ENCODE measurements at places on chromosomes 11 and 22.

GRCh38 chr11:102553835-102554282 is 23.3 kb upstream of the MMP7 start:
- DNase-seq, result no peak

GRCh38 chr11:117226388-117227385 is 5.2 kb downstream of the PCSK7 start:
- peak; percentile 90 for DNase-seq

- no peak for DNase-seq
Observed at GRCh38 chr22:35045451-35045850, 20.5 kb upstream of the ISX start.

DNA sequence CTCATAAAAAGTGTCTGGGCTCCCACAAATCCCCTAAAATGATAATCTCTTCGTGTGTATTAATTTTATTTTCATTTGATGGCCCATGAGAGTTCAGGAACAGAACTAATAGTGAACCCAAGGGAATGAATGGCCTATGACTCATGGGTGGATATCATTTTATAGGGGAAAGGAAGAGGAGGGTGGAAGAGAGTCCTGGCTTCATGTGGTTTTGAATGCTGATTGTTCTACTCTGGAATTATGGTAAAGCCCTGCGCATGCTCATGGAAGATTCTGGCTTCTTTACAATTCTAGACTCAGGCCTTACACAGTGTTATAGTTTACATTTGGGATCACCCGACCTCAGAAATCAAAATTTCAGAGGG is 35.2 kb downstream of the MAML2 start:
- no peak for DNase-seq

GRCh38 chr11:134349802-134350355 is 18.1 kb downstream of the GLB1L2 start:
- no peak for DNase-seq

- DNase-seq, result peak; percentile 58
Observed at GRCh38 chr11:60762851-60763691, 6.4 kb downstream of the MS4A15 start.

DNA sequence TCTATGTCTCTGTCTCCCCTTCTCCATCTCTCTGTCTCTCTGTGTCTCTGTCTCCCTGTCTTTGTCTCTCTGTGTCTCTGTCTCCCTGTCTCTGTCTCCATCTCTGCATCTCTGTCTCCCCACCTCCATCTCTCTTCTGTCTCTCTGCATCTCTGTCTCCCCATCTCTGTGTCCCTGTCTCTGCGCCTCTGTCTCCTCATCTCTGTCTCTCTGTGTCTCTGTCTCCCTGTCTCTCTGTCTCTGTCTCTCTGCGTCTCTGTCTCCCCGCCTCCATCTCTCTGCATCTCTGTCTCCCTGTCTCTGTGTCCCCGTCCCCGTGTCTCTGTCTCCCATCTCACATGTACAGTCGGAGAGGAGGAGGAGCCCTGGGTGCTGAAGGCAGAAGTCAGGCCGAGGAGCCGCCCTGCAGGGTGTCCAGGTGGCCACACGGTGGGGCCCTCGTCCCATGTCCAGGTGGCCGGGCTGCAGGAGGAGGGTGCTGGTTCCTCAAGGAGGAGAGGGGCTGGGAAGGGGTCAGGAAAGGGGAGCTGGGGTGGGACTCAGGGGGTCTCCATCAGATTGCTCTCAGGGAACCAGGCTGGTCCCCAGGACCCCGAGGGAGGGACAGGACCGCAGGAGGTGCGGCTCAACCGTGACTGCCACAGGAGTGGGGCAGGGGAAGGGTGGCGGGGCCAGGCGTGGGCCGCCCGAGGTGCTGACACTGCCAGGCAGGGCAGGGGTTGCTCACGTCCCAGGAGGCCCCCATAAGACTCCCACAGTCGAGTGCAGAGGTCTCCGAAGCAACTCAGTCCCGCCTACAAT is 25.6 kb upstream of the TH start:
- peak; percentile 83 for DNase-seq

DNA sequence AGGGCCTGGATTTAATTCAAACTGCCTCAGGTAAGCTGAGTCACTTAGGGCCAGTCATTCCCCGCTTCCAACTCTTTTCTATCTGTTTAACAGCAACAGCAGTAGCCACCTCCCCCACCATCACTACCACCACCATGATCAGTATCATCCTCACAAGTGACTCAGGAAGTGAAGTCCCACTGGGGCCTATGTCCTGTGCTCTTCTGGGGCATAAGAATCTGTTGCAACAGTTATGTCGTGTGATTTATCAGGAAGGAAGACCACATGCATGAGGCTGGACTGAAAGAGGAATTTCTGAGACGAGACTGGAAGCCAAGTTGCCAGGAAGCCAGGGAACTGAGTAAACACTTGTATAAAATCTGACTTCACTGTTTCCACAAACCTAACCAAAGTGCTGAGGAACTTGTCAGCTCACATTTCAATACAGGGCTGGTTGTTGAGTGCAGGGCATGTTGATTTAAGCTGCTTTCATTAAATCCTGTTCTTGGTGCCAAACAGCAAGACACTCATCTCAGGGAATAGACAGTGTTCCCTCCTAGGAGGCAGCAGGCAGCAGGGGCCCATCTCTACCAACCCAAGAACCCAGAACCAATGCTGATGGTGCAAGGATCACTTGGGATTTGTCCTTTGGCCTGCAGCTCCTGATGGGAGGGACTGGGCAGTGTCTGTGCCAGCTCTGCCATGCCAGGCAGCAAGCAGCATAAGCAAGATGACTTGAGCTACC is 226.7 kb upstream of the NARS2 start:
- peak; percentile 64 for DNase-seq

DNA sequence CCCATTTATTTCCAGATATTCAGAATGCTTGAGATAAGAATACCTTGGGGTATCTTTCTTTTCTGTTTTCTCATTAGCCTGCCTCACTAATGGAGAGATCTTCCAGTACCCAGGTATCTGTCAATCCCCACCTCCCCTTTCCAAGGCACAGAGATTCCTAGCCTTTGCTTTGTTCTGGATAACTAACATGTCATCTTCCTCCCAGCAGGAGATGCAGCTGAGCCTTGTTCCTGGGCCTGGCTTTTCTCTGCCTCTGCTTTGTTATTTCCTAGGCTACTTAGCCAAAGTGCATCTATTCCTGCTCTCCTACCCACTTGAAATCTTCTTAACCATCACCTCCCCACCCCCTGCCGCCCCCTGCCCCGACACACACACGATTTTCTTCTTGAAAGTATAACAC is 297.1 kb downstream of the NELL1 start:
- DNase-seq, result no peak

- no peak for DNase-seq
Observed at GRCh38 chr22:22397292-22397870, 111.2 kb downstream of the ZNF280B start.

GRCh38 chr11:39804271-39804670 is 1655.2 kb downstream of the LRRC4C start:
- peak; percentile 80 for DNase-seq

- no peak for DNase-seq
Observed at GRCh38 chr11:84290647-84291046, 1004.5 kb upstream of the CCDC90B start.

- no peak for DNase-seq
Observed at GRCh38 chr11:115146425-115146824, 357.8 kb downstream of the CADM1 start.

GRCh38 chr11:68714060-68714856 is 29.9 kb downstream of the GAL start:
- no peak for DNase-seq

DNA sequence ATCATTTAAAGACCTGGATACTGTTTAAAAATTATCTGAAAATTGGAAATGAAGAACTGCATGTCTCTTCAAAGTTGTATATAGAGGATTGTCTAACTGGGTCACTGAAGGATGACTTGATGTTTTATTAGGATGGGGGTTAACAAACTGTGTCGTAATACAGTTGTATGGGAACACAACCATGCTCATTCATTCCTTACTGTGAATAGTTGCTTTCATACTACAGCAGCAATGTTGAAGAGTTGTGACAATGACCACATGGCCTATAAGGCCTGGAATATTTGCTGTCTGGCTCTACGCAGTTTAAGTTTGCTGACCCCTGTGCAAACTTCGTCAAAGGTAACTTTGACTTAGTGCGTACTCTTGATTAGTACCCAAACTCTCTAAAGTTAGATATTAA is 38.4 kb downstream of the FDX1 start:
- DNase-seq, result no peak

DNA sequence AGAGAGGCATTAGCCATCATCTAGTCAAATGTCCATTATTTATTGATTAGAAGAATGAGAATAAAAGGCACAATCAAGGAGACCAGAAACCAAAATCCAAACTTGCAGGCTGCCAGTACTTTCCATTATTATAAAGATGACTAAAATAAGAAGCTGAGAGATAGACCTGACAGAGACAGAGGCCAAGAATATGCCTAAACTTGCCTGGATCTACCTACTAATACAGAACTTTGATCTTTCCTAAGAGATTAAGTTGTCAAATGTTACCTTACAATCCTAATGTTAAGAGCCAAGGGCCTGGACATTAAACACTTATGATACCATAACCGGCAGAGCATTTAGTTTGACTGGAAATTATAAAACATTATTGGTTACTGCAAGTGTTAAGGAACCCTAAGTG is 6.2 kb downstream of the LGR4 start:
- no peak for DNase-seq

DNA sequence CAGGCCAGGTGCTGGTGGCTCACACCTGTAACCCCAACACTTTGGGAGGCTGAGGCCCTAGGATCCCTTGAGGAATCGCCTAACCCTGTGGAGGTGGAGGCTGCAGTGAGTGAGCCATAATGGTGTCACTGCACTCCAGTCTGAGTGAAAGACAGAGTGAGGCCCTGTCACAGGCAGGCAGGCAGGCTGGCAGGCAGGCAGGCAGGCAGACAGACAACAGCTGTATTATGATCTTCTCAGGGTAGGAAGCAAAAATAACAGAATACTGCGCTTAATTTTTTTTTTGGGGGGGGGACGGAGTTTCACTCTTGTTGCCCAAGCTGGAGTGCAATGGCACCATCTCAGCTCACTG is 3901.6 kb upstream of the OR11H1 start:
- DNase-seq, result no peak

- DNase-seq, result no peak
Observed at GRCh38 chr22:48347311-48347710, 1480.4 kb downstream of the BRD1 start.

DNA sequence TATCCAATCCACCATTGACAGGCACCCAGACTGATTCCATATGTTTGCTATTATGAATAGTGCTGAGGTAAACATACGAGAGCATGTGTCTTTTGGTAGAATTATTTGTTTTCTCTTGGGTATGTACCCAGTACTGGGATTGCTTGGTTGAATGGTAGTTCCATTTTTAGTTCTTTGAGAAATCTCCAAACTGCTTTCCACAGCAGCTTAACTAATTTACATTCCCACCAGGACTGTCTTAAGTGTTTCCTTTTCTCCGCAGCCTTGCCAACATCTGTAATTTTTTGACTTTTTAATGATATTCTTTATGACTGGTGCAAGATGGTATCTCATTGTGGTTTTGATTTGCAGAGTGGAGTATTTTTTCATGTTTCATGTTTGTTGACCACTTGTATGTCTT is 8.3 kb downstream of the FDX1 start:
- DNase-seq, result no peak

- DNase-seq, result peak; percentile 39
Observed at GRCh38 chr11:105673089-105673488, 63.2 kb downstream of the GRIA4 start.

DNA sequence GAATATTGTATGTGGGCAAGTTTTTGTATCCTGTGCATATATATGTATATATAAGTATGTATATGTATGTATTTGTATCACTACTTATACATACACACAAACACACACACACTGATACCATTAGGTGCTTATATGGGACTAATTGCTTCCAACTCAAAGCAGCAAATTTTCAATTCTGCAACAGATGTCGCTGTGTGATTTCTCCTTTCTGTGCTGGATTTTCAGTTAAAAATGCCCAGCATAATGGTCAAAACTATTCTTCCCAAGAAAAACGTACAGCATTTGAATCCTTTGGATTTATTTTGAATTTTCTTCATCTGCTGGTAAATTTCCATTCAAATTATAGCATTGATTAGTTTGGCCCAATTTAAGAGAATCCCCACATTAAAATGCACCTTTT is 4.3 kb downstream of the CADM1 start:
- DNase-seq, result no peak

DNA sequence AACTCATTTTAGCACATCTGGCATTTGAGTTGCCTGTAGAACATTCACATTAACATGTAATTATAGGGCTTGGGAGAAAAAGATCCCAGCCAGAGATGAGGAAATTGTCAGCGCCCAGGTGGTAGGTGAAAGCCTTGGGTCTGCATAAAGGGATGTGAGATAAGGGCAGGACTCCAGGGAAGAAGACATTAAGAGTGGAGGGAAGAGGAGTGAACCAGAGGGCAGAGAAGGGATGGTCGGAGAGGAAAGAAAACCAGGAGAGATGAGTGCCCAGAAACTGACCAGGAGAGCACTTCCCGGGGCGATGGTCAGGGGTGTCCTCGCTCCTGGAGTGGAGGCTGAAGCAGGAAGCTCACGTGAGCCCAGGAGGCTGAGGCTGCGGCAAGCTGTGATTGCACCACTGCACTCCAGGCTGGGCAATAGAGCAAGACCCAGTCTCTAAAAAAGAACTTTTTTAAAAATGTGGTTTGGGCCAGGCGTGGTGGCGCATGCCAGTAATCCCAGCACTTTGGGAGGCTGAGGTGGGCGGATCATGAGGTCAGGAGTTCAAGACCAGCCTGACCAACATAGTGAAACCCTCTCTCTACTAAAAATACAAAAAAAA is 20.3 kb upstream of the DGKZ start:
- DNase-seq, result no peak

- no peak for DNase-seq
Observed at GRCh38 chr11:90747057-90747456, 524.2 kb upstream of the CHORDC1 start.

- no peak for DNase-seq
Observed at GRCh38 chr11:125264100-125265022, 99.8 kb downstream of the PKNOX2 start.

GRCh38 chr22:44147821-44148574 is 32.7 kb upstream of the PARVG start:
- no peak for DNase-seq

GRCh38 chr22:35838855-35839576 is 121.3 kb downstream of the APOL5 start:
- DNase-seq, result peak; percentile 77

GRCh38 chr22:28142361-28142961 is 223.4 kb upstream of the PITPNB start:
- no peak for DNase-seq

GRCh38 chr11:45924927-45925326 is 2.5 kb downstream of the LARGE2 start:
- no peak for DNase-seq

DNA sequence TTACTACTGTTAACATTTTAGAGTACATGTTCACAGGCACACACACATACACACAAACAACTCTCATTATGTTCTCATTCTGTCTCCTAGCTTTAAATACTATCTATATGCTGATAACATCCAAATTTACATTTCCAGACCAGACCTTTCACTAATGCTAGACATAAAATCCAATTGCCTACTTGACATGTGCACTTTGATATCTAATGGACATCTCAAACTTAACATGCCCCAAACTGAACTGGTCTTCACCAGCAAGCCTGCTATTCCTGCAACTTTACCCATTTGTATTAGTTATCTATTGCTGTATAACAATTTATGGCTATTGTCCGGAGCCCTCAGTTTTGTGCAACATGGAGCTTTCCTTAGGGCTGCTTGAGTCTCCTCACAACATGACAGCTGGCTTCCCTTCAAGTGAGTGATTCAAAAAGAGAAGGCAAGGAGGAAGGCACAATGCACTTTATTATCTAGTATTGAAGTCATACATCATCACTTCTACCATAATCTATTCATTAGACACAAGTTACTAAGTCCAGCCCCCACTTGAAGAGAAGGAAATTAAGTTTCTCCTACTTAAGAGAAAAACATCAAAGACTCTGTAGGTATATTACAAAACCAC is 3.0 kb downstream of the SLC36A4 start:
- no peak for DNase-seq

Data from OCI-M1 (cell line).